ENCODE measurements at places on chromosomes 13 and 19. TPM values are rescaled to one million over a fixed set of nuclear protein-coding genes. Genes with fewer than 3 reads are reported as not detected.

DNA sequence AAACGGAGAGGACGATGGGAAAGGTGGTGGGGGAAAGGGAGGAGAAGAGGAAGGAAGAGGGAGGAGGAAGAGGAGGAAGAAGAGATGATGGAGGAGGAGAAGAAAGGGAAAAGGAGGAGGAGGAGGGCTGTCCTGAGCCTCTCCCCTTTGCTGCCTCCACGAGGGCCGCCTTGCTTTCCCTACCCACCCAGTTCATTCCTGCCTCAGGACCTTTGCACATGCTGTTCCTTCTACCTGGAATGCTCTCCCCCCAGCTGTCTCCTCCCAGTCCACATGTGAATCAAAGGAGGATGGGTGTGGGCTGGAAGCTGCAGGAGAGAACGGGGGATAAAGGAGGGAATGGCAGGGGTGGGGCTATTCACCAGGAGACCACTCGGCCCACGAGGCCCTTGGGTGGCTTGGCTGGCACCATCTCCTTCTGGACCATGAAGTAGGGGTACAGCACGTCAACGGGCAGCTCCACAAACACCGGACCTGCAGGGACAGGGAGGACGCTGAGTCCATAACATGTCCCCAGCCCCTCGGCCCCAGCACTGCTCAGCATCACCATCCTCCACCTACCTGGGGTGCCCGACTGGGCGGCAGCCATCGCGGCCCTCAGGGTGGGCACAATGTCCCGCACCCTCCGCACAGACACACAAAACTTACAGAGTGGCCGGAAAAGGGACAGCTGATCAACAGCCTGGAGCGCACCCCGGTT lies 15.3 kb downstream of the SYDE1 start:
- H3K27me3 ChIP-seq = no peaks in the 10 kb centered on the region
- H3K36me3 ChIP-seq = peaks cover 12% of the 10 kb centered on the region
- 0 out of 2 replicates have a peak, but pooled peaks cover 3% of the 10 kb centered on the region for H3K4me1 ChIP-seq
- DNase-seq = no peak
- no peak overlapping the region for H3K4me3 ChIP-seq

GRCh38 chr13:49455007-49455398 lies 10.9 kb downstream of the SETDB2 start:
- H3K4me1 ChIP-seq = no peaks in the 10 kb centered on the region
- no peaks in the 10 kb centered on the region for H3K27me3 ChIP-seq

GRCh38 chr13:27110056-27110746 lies 61.4 kb downstream of the USP12 start:
- H3K4me3 ChIP-seq = no peak overlapping the region
- no peaks in the 10 kb centered on the region for H3K36me3 ChIP-seq
- no peak for DNase-seq
- H3K27me3 ChIP-seq = no peaks in the 10 kb centered on the region

- H3K4me3 ChIP-seq = no peak overlapping the region
- H3K27ac ChIP-seq = no peak overlapping the region
- 0 out of 2 replicates have a peak, but pooled peaks cover 4% of the 10 kb centered on the region for H3K4me1 ChIP-seq
- H3K36me3 ChIP-seq = no peaks in the 10 kb centered on the region
- H3K27me3 ChIP-seq = no peaks in the 10 kb centered on the region
- DNase-seq = no peak
Observed at GRCh38 chr13:46296115-46296822, 84.5 kb downstream of the LRRC63 start.

GRCh38 chr19:19653597-19654147 lies 9.8 kb downstream of the ATP13A1 start:
- no peak overlapping the region for H3K4me3 ChIP-seq
- no peak for DNase-seq
- no peak overlapping the region for H3K27ac ChIP-seq
- H3K36me3 ChIP-seq = peaks cover 23% of the 10 kb centered on the region

- no peak for DNase-seq
- H3K27me3 ChIP-seq = no peaks in the 10 kb centered on the region
- no peaks in the 10 kb centered on the region for H3K4me1 ChIP-seq
- H3K27ac ChIP-seq = no peak overlapping the region
- H3K4me3 ChIP-seq = no peak overlapping the region
Observed at GRCh38 chr13:41502031-41502430, 44.7 kb downstream of the RGCC start.

GRCh38 chr13:72495681-72496080 lies 231.7 kb downstream of the MZT1 start:
- H3K4me3 ChIP-seq = no peak overlapping the region
- no peaks in the 10 kb centered on the region for H3K36me3 ChIP-seq
- no peaks in the 10 kb centered on the region for H3K4me1 ChIP-seq
- DNase-seq = no peak

- no peak overlapping the region for H3K27ac ChIP-seq
- no peak overlapping the region for H3K4me3 ChIP-seq
- H3K4me1 ChIP-seq = no peaks in the 10 kb centered on the region
- no peaks in the 10 kb centered on the region for H3K27me3 ChIP-seq
- no peak for DNase-seq
- no peaks in the 10 kb centered on the region for H3K36me3 ChIP-seq
Observed at GRCh38 chr13:112168761-112169160, 101.8 kb downstream of the SOX1 start.

GRCh38 chr13:52929846-52930245 lies 81.4 kb upstream of the PCDH8 start:
- H3K27ac ChIP-seq = no peak overlapping the region
- H3K36me3 ChIP-seq = no peaks in the 10 kb centered on the region
- no peak for DNase-seq
- peaks cover 17% of the 10 kb centered on the region for H3K4me1 ChIP-seq
- H3K4me3 ChIP-seq = no peak overlapping the region
- H3K27me3 ChIP-seq = no peaks in the 10 kb centered on the region

DNA sequence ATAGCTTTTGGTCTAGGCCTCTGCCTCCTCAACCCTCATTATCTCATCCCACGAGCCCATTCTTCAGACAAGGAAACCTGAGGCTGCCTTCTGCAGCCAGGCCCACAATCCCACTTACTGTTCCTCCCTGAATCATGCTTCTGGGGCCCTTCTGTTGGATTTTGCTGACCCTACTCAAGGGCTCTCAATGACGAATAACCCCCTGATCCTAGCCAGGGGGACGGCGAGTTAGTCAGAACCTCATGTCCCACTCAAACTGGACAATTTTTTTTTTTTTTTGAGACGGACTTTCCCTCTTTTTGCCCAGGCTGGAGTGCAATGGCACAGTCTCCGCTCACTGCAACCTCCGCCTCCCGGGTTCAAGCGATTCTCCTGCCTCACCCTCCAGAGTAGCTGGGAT lies 2.0 kb downstream of the CGB3 start:
- peaks cover 35% of the 10 kb centered on the region for H3K27me3 ChIP-seq
- H3K4me3 ChIP-seq = no peak overlapping the region
- no peak for DNase-seq
- peaks cover 19% of the 10 kb centered on the region for H3K4me1 ChIP-seq
- H3K27ac ChIP-seq = no peak overlapping the region

DNA sequence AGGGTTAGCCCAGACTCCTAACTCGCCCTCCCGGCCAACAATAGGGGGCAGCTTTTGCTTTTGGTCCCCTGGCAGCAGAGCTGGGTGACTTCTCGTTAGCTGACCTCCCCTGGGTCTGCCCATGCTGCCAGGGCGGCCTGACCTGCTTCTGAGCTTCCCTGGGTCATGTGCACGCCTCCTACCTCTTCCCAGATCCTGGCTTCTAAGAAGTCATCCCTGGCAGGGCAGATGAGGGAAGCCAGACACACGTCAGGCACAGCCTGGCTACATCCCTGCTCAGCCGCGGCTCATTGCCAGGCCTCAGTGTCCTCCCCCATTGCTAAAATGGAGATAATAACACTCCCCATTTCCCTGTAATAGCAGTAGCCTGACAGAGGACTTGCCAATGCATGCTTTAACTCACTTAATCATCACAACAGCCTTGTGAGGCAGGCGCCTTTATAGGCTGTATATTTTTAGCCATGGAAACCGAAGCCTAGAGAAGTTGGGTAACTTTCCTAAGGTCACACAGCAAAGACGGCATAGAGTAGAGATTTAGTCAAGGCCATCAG lies 2.1 kb downstream of the KCNK6 start:
- no peaks in the 10 kb centered on the region for H3K4me1 ChIP-seq
- H3K4me3 ChIP-seq = no peak overlapping the region
- H3K27ac ChIP-seq = no peak overlapping the region
- peaks cover 36% of the 10 kb centered on the region for H3K27me3 ChIP-seq
- H3K36me3 ChIP-seq = no peaks in the 10 kb centered on the region

- DNase-seq = no peak
- no peak overlapping the region for H3K27ac ChIP-seq
- peaks cover 8% of the 10 kb centered on the region for H3K4me1 ChIP-seq
- no peaks in the 10 kb centered on the region for H3K27me3 ChIP-seq
Observed at GRCh38 chr13:31328549-31329235, 128.9 kb downstream of the B3GLCT start.

DNA sequence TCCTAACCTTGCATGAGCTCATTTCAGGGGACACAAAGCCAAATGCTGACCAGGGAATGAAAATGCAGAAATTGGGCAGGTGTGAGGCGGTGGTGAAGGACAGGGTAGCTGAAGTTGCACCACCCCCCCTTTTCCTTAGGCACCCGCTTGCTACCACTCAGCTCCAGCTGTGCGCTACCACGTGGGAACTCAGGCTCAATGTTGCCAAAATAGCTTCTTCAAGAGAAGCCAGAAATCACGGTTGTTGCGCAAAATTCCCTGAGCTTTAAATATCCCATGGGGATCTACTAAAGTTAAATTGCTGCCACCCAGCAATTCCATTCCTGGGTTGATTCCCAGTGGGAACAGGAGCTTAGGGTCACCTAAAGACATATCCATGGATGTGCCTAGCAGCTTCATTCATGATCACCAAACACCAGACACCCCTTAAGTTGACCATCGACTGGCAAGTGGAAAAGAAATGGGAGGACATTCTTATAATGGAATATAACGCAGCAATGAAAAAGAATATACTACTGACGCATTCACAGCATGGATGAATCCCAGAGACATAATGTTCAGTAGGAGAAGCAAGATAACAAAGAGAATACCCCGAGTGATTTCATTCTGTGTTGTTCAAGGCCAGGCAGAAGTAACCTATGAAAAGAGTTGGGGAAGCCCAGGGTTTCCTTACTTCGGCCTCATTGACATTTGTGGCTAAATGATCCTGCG lies 12.8 kb upstream of the ADGRL1 start:
- DNase-seq = no peak
- no peaks in the 10 kb centered on the region for H3K27me3 ChIP-seq
- H3K4me3 ChIP-seq = no peak overlapping the region

DNA sequence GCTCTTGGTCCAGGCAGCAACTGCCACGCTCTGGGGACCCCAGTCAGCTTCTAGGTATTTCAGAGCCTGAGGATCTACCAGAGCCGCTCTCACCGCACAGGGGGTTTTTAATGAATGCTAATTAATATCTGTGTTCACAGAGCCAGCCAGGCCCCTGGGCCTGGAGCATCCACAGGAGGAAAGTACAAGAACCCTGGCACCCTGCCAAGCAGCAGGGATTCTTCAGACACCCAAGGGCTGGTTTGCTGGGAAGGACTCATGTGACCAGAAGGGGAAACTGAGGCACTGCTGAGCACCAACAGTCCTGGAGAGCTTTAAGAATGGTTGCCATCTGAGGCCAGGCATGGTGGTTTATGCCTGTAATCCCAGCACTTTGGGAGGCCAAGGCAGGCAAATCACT lies 38.0 kb upstream of the ADGRE5 start:
- H3K4me3 ChIP-seq = no peak overlapping the region
- no peak overlapping the region for H3K27ac ChIP-seq
- H3K36me3 ChIP-seq = no peaks in the 10 kb centered on the region
- H3K4me1 ChIP-seq = peaks cover 4% of the 10 kb centered on the region

DNA sequence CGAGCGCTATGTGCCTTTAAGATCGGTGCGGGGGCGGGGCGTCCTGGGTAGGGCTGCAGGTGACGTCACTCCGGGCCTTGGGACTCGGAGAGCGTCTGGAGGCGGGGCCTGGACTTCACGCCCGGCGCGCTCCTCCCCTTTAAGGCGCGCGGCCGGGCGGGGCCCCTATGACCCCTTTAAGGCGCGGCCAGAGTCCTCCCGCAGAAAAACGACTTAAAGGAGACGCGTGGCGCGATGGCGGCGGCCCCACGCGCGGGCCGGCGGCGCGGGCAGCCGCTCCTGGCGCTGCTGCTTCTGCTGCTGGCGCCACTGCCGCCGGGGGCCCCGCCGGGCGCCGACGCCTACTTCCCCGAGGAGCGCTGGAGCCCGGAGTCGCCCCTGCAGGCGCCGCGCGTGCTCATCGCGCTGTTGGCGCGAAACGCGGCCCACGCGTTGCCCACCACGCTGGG lies at the start of gene COLGALT1:
Gene COLGALT1, plus strand, starts transcription at position 170 of the 449 bp plus-strand sequence. Its CDS starts 65 bp downstream, at position 235.
- peaks cover 4% of the 10 kb centered on the region for H3K27me3 ChIP-seq
- H3K27ac ChIP-seq = no peak within 1 kb of the TSS
- 0 out of 2 replicates have a peak, but pooled peaks cover 3% of the 10 kb centered on the region for H3K4me1 ChIP-seq
- DNase-seq = peak; percentile 100

DNA sequence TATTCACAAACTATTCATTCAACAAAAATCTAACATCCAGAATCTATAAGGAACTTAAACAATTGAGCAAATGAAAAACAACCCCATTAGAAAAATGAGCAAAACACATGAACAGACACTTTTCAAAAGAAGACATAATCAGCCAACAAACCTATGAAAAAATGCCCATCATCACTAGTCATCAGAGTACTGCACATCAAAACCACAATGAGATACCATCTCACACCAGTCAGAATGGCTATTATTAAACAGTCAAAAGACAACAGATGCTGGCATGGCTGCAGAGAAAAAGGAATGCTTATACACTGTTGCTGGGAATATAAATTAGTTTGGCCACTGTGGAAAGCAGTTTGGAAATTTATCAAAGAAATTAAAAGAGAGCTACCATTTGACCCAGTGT lies 487.6 kb downstream of the GPC6 start:
- H3K27me3 ChIP-seq = no peaks in the 10 kb centered on the region
- no peak overlapping the region for H3K4me3 ChIP-seq
- no peaks in the 10 kb centered on the region for H3K4me1 ChIP-seq
- H3K27ac ChIP-seq = no peak overlapping the region
- H3K36me3 ChIP-seq = no peaks in the 10 kb centered on the region

GRCh38 chr13:95354680-95355487 lies 53.6 kb upstream of the ABCC4 start:
- H3K36me3 ChIP-seq = no peaks in the 10 kb centered on the region
- no peaks in the 10 kb centered on the region for H3K27me3 ChIP-seq
- H3K27ac ChIP-seq = no peak overlapping the region
- no peaks in the 10 kb centered on the region for H3K4me1 ChIP-seq
- no peak overlapping the region for H3K4me3 ChIP-seq

The SHISA7 gene
- total RNA-seq = 1.4 TPM

The UNC13A gene
- 25.0 TPM for total RNA-seq

The PALM gene
- total RNA-seq = 26.1 TPM

The CCL25 gene
- not detected for total RNA-seq

The SCEL gene
- not detected for total RNA-seq

The DPF1 gene
- 8.3 TPM for total RNA-seq

The CD33 gene
- 0.12 TPM for total RNA-seq

The PBX4 gene
- 1.5 TPM for total RNA-seq

The EBI3 gene
- 0.52 TPM for total RNA-seq

The ZNF835 gene
- 1.7 TPM for total RNA-seq

The EDNRB gene
- 28.9 TPM for total RNA-seq

The KLK10 gene
- total RNA-seq = 4.9 TPM

The ZIK1 gene
- total RNA-seq = 40.5 TPM

The GARIN5A gene
- 13.3 TPM for total RNA-seq

The C1QTNF9 gene
- not detected for total RNA-seq

The IFNL1 gene
- not detected for total RNA-seq

Measured in GM23338 (cell line).